ENCODE measurements at places on chromosomes 4 and X. TPM values are rescaled to one million over a fixed set of nuclear protein-coding genes. Genes with fewer than 3 reads are reported as not detected.
A peak's percentile ranks its signal among the peaks of the same experiment; 100 is the strongest.

DNA sequence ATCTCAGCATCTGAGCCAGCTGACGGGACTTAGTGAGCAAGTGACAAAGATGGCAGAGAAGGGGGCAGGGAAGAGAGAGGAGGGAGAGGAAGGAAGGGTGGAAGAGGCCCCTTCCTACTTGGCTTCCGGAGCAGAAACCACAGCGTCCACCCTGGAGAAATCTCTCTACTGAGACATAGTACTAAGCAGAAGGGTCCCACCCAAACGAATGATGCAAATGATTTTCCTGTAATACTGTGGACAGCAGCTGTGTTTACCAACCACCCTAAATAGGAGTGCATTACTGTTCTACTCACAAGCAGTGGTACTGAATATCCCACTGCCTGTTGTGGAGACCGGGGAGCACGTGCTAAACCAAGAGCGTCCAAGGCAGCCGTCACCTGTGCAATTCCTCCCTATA lies 29.4 kb downstream of the DTHD1 start:
- no peak for DNase-seq

DNA sequence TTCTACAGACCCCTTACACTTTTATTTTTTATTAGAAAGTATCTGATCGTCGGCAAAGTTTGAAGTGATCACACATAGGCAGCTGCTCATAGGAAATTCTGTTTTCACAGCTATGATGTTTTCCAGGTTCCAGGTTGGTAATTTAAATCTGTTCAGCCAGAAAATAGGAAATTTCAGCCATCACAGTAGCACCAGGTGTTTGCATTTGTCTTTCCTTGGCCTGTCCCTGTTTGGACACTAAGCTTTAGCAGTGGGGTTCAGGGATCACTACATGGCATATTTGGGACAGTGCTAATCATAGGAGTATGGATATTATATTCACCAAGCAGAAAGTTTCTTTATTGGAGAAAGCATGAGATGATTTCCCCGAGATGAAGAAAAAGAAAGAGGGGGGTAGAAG lies 92.9 kb downstream of the ANK2 start:
- DNase-seq = peak; percentile 56

GRCh38 chr4:187606581-187606980 lies 389.0 kb upstream of the ZFP42 start:
- peak; percentile 4 for DNase-seq

Gene SSX2B
- not detected for total RNA-seq
